ENCODE measurements at places on chromosomes 7 and 10. TPM values are rescaled to one million over a fixed set of nuclear protein-coding genes. Genes with fewer than 3 reads are reported as not detected.

- H3K27me3 ChIP-seq: peaks cover 7% of the 10 kb centered on the region
- no peak overlapping the region for H3K4me3 ChIP-seq
- no peak overlapping the region for H3K27ac ChIP-seq
- peaks cover 41% of the 10 kb centered on the region for H3K4me1 ChIP-seq
These were observed 89.3 kb upstream of the PRKCQ start for GRCh38 chr10:6669269-6669859.

Gene INPP5A
- total RNA-seq: 13.8 TPM

Gene EBF3
- not detected for total RNA-seq

GRCh38 chr10:17665747-17666146 is 21.8 kb downstream of the STAM start:
- peaks cover 48% of the 10 kb centered on the region for H3K4me1 ChIP-seq
- DNase-seq: no peak
- H3K4me3 ChIP-seq: no peak overlapping the region

GRCh38 chr7:113722006-113722405 is 196.8 kb downstream of the PPP1R3A start:
- H3K27me3 ChIP-seq: no peaks in the 10 kb centered on the region
- DNase-seq: no peak
- no peaks in the 10 kb centered on the region for H3K4me1 ChIP-seq
- H3K27ac ChIP-seq: no peak overlapping the region
- no peaks in the 10 kb centered on the region for H3K36me3 ChIP-seq
- no peak overlapping the region for H3K4me3 ChIP-seq

Gene AKR1C1
- total RNA-seq: 0.97 TPM
